ENCODE measurements at places on chromosomes 7 and 10.

DNA sequence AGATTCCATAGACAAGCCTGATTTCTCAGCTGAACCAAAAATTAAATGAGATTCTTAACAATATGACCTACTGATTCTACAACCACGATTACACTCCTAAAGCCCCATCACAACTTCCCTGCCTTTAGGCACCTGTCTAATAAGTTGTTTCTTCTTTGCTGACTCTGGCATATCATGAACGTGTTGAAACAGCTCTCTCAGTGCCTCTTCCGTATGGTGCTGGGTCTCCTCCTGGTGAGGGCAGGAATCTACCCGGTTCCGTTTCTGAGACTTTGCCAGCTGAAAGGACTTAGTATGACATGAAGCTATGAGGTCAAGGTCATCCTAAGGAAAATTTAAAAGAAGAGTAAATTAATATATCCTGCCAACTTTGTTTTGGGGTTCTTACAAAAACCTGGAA, 48.6 kb downstream of the ARHGAP19 start:
- no peak for DNase-seq

DNA sequence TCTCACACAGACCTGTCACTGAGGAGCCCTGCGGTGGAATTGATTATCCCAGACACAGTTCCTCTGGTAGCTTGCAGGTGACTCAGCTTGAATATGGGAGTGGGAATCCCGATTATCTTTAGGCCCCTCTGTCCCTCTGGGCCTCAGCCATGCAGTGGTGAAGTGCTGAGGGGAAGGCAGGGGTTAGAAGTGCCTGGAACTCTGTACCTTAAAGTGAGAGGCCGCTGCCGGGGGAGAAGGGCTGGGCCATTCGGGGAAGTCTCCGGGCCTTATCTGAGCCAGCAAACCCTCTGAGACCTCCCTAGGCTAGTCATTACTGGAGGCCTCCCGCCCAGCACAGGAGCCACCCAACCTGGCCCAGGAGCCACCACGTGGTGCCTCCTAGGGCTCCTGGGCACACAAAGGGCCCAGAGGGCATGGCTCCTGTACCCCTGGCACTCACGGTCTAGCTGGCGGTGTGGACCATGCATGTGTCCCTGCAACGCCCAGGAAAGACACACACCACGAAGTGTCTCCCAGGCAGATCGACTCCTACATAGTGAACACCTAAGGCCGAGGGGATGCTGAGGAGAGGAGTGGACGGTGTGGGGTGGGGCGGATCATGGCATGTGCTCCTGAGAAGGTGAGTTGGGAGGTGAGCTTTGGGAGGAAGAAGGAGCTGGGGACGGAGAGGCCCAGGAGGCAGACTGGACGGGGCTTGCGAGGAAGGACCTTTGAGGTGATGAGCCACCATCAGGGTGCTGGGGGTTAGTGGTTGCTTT, 56.2 kb downstream of the HK1 start:
- no peak for DNase-seq

GRCh38 chr10:36578306-36578705, 547.1 kb upstream of the ANKRD30A start:
- no peak for DNase-seq

GRCh38 chr10:77532068-77532467, 105.5 kb downstream of the KCNMA1 start:
- no peak for DNase-seq

DNA sequence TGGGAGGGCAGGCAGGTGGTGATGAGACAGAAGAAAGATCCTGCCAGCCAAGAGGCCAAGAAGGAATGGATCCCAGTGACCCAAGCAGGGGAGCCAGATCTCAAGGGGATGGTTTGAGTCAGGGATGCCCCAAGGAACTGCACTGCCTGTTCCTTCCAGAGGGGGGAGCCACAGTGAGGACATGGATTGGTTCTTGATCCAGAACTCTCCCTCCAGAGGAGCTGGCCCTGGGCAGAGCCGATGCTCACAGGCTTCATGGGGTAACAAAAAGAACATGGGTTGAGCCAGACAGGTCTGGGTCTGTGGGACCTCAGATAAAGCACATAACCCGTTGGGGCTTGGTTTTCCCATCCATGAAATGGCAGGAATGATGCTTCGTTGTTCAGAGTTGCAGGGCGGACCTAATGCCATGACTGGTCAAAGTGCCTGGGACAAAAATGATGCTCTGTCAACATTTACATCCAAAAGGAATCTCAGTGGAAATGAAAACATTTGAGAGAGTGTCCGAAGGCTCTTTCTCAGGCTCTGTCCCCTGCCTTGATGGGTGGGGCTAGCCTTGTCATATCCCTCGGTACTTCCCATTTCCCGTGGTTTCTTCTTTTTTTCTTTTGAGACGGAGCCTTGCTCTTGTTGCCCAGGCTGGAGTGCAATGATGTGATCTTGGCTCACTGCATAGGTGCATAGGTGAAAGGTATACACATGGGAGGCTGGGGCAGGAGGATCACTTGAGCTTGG, 4.7 kb upstream of the DENND2A start:
- no peak for DNase-seq

DNA sequence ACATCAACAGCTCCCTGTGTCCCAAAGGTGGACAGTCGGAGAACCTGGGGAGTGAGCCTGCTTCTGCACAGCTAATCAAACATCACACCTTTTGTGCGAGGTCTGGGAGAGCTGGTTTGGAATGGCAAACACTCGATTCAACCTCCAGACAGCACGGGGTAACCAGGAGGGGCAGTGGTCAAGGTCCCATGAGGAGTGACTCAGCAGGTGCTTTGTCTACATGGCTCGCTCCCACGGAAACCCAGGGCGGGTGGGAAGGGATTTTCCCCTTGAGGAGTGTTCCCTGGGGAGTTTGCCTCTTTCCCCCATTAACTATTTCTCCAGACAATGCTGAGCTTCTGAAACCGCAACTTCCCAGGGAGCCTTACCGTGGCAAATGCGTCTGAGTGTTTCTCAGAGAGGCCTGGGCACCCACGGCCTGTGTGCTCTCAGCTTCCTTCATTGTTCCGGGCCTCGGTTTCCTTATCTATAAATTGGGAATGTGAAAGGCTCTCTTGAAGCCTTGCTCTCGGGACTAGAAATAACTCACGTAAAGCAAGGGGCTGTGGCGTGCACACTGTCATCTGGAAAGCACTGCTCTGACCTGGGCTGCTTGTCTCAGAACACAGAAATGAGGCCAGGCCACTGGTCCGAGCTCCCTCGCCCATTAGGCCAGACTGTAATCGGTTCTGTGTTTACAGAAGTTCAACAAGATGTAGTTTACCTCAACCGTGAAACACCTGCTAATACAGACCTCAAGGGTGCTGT, 14.0 kb upstream of the GTPBP4 start:
- DNase-seq: no peak
